Stimulated activated naive CD4-positive, alpha-beta T cell treated with Interleukin-2 at 50 U/mL for 16 hours (primary cell): ENCODE measurements at places on chromosomes 2 and 18.

DNA sequence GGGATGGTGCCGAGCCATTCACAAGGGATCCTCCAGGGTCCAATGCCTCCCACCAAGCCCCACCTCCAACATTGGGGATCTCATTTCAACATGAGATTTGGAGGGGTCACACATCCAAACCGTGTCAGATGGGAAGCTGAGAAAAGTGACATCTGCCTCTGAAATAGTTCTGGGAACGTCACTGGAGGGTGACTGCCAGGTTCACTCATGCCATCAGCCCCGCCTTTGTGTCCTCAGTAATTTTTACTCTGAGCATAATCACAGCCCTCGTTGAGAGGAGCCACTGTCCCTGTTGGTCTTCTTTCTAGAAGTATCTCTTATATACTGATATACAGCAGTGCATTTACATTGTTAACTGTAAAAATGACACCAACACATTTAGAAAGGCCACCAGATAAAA lies 67.4 kb downstream of the KLHL29 start:
- DNase-seq: no peak

- no peak for DNase-seq
Measured at GRCh38 chr2:198490748-198491147, 686.4 kb downstream of the PLCL1 start.

DNA sequence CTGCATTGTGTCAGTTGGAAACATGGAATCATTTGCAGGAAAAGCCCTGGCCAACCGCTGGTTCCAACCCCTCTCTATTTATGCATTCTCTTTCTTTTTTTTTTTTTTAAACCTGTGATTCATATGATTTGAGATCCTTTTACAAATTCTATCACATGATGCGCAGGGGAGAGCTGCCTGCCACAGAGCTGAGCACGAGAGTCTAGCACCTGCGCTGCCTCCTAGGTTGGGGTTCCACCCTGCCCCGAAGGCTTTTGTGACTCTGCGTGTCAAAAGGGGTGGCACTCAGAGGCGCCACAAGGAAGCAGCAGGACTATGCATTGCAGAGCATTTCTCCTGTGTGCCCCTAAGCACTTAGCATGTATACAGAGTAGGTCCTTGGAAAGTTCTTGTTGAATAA lies 17.3 kb upstream of the ESPNL start:
- DNase-seq: no peak

GRCh38 chr2:28404086-28404485 lies 11.4 kb downstream of the FOSL2 start:
- no peak for DNase-seq

GRCh38 chr2:47064106-47064505 lies 91.0 kb downstream of the STPG4 start:
- DNase-seq: no peak

- no peak for DNase-seq
Measured at GRCh38 chr18:76960528-76961035, 138.2 kb downstream of the ZNF236 start.

DNA sequence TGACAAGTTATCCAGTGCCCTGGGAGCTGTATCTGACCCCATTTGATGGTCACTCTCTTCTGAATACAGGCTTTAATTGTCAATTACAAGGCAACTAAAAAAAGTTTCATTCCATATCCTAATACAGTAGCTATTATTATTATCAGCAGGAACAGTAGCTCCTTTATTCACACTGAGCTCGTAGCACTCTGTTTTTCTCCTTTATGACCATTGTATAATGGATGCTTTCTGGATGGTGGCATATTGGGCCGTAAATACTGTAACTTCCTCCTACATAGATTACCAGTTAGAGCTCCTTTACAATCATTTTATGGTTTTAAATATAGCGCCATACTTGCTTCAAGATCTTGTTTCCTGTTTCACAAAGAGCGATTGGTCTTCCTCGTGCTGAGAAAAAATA lies 1040.3 kb downstream of the TSN start:
- DNase-seq: no peak

GRCh38 chr2:204892506-204893255 lies 347.4 kb downstream of the PARD3B start:
- no peak for DNase-seq

- no peak for DNase-seq
Measured at GRCh38 chr2:130302164-130302886, 40.4 kb upstream of the IMP4 start.

DNA sequence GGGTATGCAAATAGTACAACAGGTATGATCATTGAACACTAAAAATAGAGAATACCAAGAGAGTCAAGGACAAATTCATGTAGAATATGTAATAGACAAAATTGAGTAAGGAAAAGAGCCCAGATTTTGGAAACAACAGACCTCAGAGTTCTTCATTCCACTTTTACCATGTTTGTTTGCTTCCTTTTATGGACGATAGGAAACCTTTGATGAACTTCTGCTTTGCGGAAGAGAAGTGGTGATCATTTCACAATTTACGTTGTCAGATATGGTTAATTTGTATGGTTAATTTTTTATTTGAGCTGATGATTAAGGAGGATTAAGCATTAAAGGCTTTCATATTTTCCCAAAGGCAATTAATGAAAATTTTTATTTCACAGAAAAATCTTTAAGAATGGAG lies 16.3 kb downstream of the MARCHF7 start:
- no peak for DNase-seq

DNA sequence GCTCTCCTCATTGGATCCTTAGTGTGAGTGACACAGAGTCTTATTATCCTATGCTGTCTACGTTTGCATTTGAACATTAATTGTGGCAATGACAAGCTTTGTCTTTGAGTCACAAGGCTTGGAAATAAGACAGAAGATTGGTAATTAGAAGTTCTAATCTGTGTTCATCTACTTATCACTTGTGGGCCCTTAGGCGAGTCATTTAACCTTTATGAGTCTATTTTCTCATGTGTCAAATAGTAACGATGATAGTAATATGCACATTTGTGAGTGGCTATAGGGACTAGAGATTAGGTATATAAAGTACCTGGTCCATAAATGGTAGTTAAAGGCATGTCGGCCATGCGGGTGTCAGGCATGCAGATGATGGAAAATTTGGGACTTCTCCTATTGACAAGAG lies 105.6 kb upstream of the NABP1 start:
- no peak for DNase-seq

DNA sequence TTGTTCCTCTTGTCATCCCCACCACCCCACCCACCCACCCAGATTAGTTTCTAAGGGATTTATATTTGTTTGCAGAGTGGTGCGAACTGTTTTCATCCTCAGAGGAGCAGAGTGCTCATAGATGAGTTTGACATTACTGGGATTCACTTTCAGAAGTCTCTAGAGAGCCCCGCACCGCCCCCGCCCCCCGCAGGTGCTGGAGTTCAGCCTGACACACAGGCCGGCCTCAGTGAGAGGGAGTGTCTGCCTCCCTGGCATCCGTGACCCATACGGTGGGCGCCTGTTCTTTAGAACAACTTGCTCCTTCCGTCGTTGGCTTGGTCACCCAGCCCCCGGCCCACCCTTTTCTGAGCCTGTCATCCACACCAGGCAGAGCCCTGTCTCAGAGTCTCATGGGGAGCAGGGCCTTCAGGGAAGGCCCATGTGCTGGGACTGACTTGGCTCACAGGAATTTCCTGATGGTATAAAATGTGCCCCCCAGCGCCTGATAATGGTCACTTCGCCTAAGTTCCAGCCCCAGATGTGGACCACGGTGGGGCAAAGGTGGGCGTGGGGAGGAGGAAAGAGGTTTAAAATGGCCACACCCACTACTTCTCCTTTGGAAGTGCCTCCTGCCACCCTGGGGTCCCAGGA lies 44.3 kb downstream of the HPCAL1 start:
- no peak for DNase-seq

GRCh38 chr18:3540805-3541548 lies 91.0 kb downstream of the TGIF1 start:
- DNase-seq: no peak

- DNase-seq: no peak
Measured at GRCh38 chr2:66495788-66496640, 61.1 kb downstream of the MEIS1 start.

- no peak for DNase-seq
Measured at GRCh38 chr2:18156002-18156401, 277.5 kb downstream of the KCNS3 start.

DNA sequence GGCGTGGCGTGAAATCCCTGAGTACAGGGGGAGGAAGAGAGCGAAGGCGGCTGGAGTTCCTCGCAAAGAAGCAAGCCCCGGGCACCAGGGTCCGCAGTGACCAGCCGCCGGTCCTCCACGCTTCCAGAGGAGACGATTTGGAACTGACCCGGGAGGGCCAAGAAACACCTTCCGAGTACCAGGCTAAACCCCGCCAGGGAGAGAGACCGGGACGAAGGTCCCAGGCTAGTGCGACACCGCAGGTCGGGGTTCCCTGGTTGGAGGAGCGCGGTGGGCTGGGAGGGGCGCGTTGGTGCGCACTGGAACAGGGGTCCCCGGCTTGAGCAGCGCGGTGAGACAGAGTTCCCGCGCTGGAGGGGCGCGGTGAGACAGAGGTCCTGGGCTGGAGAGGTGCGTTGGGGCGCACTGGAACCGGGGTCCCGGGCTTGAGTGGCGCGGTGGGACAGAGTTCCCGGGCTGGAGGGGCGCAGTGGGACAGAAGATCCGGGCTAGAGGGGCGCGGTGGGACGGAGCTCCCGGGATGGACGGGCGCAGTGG lies 901 bp downstream of the WDFY1 start:
- DNase-seq: no peak

GRCh38 chr2:26989156-26989555 lies 18.7 kb downstream of the MAPRE3 start:
- DNase-seq: no peak

DNA sequence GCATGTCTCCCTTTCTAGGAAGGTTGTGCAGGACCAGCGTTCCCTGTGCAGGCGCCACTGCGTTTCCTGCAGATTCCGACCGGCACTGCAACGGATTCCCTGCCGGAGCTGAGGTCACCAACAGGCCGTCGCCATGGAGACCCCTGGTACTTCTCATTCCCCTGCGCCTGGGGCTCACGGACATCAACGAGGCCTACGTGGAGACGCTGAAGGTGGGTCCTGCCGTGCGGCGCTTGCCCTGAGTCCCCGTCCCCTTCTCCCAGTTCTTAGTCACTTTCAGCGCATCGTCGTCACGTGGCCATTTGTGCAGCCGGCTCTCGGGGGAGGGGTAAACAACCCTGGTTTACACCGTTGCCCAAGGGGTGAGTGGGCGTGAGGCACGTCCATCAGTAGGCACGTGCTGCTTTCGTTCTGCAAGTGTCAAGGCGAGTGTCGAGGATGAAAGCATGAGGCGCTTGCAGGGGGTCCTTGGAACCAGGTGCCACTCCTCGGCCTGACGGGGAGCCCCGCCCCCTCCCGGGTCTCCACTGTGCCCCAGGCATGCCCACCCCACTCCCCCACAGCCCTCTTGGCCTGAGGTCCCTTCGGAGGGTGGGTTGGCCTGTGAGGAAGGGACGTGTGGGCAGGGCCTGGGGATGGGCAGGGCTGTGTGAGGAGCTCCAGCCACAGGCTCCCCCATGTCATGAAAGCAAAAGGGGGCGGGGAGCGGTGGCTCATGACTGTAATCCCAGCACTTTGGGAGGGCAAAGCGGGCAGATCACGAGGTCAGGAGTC lies 19.8 kb downstream of the DTYMK start:
- no peak for DNase-seq

GRCh38 chr2:233531955-233532354 lies 34.6 kb downstream of the USP40 start:
- DNase-seq: no peak

- peak; percentile 26 for DNase-seq
Measured at GRCh38 chr18:2979871-2980790, 32.8 kb downstream of the LPIN2 start.
